ENCODE measurements at places on chromosomes 11 and 22.

GRCh38 chr11:70666311-70666710, 268.0 kb downstream of the CTTN start:
- no peak for DNase-seq

DNA sequence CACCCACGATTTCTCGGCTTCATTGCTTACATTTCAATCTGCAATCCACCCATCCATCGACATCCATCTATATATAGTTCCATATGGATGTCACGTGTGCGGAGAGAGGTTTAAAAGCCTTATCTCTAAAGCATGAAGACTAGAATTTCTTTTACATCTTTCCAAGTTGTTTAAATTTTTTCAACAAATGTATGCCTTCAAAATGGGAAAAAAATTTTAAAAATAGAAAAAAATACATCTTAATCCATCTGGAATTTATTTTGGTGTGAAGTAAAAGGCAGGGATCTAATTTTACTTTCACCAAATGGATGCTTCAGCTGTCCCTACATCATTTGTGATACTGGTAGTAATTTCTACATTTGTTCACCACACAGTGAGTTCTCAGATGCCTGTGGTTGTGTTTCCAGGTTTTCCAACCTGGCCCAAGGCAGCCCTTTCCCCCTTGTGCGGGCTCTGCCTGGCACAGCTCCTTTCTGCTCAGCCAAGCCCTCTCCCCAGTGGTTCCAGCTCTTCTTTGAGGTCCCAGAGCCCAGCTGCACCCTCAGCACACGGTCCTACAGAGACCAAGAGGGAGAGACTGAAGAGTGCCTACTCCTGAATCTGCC, 37.6 kb upstream of the KLHL35 start:
- no peak for DNase-seq

- no peak for DNase-seq
Observed at GRCh38 chr11:15819679-15820286, 536.6 kb downstream of the SOX6 start.

- DNase-seq = no peak
Observed at GRCh38 chr11:57662893-57663292, 5.0 kb upstream of the ZDHHC5 start.

DNA sequence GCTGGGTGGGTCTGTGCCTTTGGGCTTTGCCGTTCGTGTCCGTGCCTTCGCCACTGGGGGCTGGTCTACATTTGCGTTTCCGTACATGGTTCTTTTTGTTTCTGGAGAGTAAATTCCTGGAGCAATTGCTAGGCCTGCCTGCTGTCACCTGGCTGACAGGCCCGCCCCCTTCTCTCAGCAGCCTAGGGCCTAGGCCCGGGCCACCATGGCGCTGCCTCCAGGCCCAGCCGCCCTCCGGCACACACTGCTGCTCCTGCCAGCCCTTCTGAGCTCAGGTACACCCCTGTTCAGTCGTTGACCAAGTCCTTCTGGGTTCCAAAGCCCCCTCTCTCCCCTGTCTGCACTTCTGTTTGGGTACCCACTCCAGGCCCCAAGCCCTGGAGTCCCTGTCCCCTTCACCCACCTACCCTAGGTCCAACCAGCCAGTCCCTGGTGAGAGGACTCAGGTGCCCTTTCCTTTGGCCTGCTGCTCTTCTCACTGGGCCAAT, 649 bp downstream of the TMEM25 start:
- no peak for DNase-seq
